ENCODE measurements at places on chromosomes 11 and 22.

DNA sequence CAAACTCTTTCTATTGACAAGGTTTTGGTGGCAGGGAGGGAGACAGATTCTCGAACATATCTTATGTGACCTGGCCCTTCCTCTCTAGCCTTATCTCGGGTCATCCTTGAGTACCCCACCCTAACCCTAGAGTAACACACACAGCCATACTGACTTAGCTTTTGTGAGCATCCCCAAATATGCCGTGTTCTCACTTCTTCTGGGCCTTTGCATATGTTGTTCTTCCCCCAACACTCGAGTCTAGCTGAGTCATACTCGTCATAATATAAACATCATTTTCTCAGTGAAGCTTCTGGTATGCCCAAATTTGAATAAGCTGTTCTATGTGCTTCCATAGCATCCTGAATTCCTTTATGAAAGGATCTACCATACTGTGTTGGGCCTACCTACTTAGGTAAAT, 8.0 kb downstream of the TTC17 start:
- DNase-seq, result no peak

DNA sequence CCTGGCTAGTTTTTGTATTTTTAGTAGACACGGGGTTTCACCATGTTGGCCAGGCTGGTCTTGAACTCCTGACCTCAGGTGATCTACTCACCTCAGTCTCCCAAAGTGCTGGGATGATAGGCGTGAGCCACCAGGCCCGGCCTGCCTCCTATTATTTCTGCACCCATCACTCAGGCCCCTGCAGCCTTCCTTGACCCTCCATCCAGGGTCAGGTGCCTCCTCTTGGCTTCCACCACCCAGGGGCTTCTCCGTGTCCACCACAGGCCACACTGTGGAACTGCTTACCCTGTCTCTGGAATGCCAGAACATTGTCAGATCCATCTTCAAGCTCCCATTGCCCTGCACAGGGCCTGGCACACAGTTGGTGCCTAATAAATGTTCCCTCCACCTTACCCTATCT, 75.4 kb upstream of the RTL6 start:
- DNase-seq, result no peak

- DNase-seq, result no peak
Observed at GRCh38 chr11:131626788-131627187, 256.4 kb downstream of the NTM start.

GRCh38 chr11:133383689-133384088, 148.6 kb downstream of the OPCML start:
- DNase-seq, result no peak

- DNase-seq, result no peak
Observed at GRCh38 chr22:21994881-21995444, 12.4 kb upstream of the TOP3B start.

GRCh38 chr11:84871116-84871515, 756.0 kb downstream of the DLG2 start:
- DNase-seq, result no peak

- DNase-seq, result no peak
Observed at GRCh38 chr11:117045196-117045595, 53.0 kb downstream of the SIK3 start.

GRCh38 chr11:111339758-111340388, 39.2 kb downstream of the POU2AF1 start:
- no peak for DNase-seq

- no peak for DNase-seq
Observed at GRCh38 chr22:41446057-41446501, 522 bp downstream of the TOB2 start.

DNA sequence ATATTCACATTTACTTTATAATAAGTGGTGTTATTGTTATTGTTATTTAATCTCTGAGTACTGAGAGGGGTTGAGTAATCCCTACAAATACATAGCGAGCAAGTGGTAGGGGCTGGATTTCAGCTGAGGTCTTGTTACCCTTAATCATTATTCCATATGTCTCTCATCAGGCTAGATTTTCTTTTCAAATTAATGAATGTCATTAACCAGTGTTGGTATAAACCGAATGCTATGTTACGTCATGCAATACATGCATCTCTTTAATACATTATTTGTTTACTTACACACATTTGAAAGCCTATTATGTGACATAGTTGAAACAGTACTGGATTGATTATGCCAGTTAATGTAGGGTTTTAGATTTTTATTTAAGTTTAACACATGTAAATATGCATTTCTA, 18.9 kb downstream of the PDGFD start:
- no peak for DNase-seq

- DNase-seq, result no peak
Observed at GRCh38 chr11:119000906-119001305, 3.0 kb downstream of the CENATAC start.

DNA sequence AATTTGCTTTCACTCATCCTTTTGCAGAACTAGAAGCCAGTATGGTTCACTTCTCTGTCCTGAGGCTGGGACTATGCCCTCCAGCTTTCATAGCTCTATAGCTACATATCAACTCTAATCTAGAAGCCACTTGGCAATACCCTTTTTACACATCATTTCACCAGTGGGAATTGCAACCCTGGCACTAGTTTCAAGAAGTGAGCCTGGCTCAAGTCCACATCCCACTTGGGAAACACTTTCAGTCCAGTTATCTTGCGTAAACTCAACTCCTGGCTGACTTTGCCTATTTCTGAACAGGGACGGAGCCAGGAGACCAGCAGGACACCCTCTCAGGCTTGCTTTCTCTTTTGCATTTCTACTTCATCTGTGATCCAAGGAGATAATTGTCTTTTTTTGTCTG, 19.9 kb upstream of the FAT3 start:
- DNase-seq, result no peak

Data from effector CD4-positive, alpha-beta T cell (primary cell).